ENCODE measurements at places on chromosomes 12 and 14. TPM values are rescaled to one million over a fixed set of nuclear protein-coding genes. Genes with fewer than 3 reads are reported as not detected.

DNA sequence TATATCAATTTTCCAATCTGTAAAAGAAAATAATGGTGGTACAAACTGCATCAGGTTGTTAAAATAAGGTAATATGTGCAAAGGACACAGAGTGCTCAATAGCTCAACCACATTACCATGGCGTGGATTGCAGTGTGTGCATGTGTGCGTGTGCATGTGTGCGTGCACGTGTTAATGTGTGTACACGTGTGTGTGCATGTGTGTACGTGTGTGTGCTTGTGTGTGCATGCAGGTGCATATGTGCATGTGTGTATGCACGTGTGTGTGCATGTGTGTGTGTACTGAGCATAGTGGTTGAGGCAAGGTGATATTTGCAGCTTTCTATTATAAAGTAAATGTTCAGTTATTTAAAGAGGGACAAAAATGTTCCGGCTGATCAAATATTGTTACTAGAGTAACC lies 115.6 kb downstream of the NT5DC3 start:
- no peaks in the 10 kb centered on the region for H3K4me1 ChIP-seq
- no peaks in the 10 kb centered on the region for H3K36me3 ChIP-seq
- H3K27ac ChIP-seq = no peak overlapping the region
- no peak overlapping the region for H3K4me3 ChIP-seq
- no peak for DNase-seq

DNA sequence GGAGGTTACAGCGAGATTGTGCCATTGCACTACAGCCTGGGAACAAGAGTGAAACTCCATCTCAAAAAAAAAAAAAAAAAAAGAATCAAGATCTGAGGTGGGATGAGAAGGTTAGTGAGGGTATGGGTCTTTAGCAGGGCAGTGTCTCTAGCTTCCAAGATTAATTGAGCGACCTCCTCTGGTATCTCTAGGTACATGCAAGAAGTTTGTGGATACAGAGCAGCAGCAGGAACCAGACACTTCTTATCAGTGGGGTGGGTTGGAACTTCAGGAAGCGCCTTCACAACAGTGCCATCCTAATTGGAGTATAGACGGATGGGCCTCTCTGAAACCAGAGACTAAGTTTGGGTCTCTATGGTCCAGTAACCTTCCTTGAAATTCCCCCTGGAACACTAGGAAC lies 51.9 kb upstream of the CISTR start:
- no peak overlapping the region for H3K27ac ChIP-seq
- DNase-seq = no peak
- no peaks in the 10 kb centered on the region for H3K36me3 ChIP-seq

GRCh38 chr12:5997260-5997659 lies 52.2 kb upstream of the ANO2 start:
- no peak overlapping the region for H3K27ac ChIP-seq
- no peak overlapping the region for H3K4me3 ChIP-seq
- peaks cover 71% of the 10 kb centered on the region for H3K36me3 ChIP-seq

GRCh38 chr12:66708704-66709456 lies 30.0 kb upstream of the GRIP1 start:
- no peak overlapping the region for H3K4me3 ChIP-seq
- no peaks in the 10 kb centered on the region for H3K27me3 ChIP-seq
- no peaks in the 10 kb centered on the region for H3K36me3 ChIP-seq
- H3K4me1 ChIP-seq = no peaks in the 10 kb centered on the region
- H3K27ac ChIP-seq = no peak overlapping the region

GRCh38 chr14:49861699-49862088 lies 9.1 kb upstream of the NEMF start:
- peak overlapping the region; percentile 26 for H3K4me3 ChIP-seq
- peak overlapping the region; percentile 98 for H3K27ac ChIP-seq
- H3K4me1 ChIP-seq = peaks cover 2% of the 10 kb centered on the region
- no peaks in the 10 kb centered on the region for H3K36me3 ChIP-seq

The TAS2R9 gene
- total RNA-seq = not detected

The USP44 gene
- total RNA-seq = not detected

All from heart left ventricle (tissue), 16 donors.